NCI-H2081 (cell line): ENCODE measurements at places on chromosomes 12 and 14.

GRCh38 chr14:24734917-24735500 is 101.0 kb upstream of the GZMB start:
- peak; percentile 71 for DNase-seq

- DNase-seq: no peak
Measured at GRCh38 chr14:92004062-92004461, 35.8 kb downstream of the TRIP11 start.

- DNase-seq: peak; percentile 52
Measured at GRCh38 chr12:12890543-12891079, 751 bp upstream of the GPRC5A start.

DNA sequence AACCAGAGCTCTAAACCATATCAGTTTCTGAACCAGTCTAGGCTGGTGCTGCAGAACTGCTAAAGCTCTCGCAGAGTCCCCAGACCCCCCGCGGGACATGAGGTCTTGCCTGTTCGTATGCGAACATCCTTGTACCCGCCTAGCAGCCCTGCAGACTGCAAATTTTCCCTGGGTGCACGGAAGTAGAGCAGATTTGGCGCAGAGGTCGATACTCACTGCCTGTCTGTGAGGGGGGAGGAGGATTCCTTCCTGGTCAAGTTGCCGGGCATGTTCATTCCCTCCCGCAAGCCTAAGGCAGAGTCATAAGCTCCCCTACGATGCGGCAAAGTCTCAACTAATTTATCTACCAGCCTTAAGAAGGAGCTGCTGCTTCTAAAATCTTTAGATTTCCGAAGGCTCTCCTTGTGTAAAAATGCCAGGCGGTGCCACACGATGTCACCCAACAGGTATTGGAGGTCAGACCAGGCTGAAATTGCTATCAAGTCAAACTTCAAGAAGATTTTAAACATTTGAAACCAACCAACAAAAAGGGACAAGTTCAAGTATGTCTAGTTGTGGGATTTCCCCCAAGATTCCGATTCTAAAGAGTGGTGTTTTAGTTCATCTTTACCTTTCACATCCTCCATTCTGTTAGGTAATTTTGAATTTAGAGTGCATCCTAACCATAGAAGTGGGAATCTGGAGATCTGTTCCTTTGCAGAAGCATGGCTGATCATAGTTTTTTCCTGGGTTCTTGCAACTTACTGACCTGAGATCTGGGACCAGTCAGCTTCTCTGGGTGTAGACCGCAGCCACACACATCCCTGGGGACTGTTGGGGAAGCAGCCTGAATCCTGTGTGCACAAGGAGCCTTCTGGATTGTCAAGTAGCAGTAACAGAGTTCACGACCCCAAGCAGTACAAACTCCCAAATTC is 1.6 kb upstream of the PAX9 start:
- DNase-seq: no peak

GRCh38 chr14:70847406-70848090 is 38.2 kb upstream of the MAP3K9 start:
- DNase-seq: no peak

- DNase-seq: no peak
Measured at GRCh38 chr12:28767836-28768348, 381.2 kb upstream of the FAR2 start.

- DNase-seq: peak; percentile 22
Measured at GRCh38 chr12:12560587-12561370, 1.9 kb downstream of the DUSP16 start.

DNA sequence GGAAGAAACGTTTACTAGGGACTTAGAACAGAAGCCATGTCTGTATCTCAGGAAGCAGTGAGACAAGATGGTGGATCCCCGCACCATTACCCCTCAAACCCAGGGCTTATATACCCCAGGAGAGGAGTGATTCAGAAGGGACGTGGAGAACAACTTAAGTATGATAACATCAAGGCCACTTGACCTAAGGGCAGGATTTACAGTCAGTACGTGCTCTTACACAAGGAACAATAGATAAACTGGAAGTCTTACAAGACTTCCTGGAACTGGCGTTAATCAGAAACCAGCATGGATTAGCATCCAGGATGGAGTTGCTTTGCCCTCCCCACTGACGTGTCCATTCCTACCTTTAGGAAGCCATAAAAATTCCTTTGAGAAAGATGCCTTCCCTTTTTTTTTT is 8.6 kb upstream of the ETFBKMT start:
- DNase-seq: no peak

DNA sequence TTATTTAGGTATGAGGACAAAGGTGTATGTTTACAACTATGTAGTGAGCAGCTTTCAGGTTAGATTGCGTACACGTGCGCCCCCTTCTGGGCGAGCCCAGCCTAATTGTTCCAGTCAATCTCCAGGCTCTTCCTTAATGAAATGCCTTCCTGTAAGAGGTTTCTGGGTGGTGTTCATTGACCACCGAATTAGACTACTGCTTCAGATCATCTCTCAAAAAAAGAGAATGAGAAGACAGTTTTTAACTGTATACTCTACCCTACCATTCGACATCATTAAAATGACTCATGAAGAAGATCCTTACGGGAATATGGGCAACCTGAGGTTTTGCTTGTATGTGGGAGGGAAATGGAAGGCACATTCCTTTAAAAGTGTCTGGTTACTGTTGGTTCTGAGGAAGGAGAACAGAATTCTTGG is 2.1 kb downstream of the LUM start:
- DNase-seq: peak; percentile 21

DNA sequence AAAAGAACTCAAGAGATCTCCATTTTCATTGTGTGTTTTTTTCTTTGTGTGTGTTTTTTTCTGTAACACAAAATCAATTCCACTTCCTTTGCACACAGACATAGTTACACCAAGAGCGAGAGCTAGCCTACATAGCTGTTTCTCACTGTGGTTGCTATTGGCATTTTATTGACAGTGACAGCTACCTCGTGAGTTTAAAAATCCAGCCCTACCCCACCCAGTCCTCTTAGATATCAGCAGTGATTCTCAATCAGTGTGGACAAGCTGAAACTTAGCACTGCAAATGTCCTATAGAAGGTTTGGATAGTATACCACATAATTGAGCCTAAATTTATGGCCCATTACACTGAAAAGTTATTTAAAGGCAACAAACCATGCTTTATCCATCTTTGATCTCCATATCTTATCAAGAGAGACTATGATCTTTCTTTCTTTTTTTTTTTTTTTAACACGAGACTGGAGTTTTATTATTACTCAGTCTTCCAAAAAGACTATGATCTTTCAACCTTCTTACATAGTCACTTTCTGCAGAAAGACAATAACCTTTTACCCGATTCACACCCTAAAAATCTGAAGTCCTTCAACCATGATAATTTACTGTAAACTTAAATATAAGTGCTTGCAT is 46.8 kb downstream of the ATP2B1 start:
- DNase-seq: no peak

DNA sequence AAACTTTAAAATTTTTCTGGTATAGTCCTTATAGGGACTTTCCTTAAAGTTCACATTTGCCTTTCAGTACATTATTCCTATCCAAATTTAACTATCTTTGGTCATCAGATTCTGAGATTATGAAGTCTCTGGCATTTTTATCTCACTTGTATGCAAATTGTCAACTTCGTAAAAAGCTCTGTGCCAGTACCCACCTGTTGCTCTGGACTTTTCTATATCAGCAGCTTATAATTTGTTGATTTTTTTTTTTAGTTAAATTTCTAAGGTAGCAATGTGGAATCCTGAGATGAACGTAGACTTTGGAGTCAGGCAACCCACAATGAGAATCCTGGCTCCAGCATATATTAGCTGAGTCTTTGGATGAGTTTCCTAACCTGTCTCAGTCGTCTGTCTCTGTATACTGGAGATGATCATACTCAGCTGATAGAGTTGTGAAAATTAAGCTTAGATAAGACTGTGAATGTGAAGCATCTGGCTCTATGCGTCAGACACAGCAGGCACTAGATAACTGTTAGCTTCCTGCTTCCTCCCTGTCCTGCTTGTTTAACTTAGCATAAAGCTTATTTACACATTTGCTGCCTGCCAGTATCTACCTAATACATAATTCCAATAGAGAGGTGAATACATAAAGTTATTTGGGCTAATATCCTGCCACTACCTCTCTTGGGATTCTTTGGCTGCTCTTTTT is 59.8 kb downstream of the MARK3 start:
- DNase-seq: peak; percentile 67

DNA sequence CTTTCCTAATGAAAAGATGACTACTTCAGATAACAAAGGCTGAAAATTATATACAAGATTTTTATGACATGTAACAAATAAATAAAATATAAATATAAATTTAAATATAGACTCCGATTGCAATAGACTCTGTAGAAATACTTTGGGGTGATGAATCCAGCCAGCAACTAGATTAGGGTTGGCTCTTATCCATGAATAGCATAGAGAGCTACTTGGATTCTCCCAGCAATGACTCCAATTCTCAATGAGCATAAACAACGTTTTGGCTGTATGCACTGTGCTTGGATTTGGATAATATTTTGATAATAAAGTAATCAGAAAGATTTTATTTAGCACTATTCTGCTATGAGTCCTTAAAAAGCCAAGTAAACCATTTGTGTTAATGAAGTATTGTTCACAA is 58.0 kb upstream of the LRFN5 start:
- DNase-seq: no peak
